ENCODE measurements at places on chromosomes 12 and 14.
A peak's percentile ranks its signal among the peaks of the same experiment; 100 is the strongest.

DNA sequence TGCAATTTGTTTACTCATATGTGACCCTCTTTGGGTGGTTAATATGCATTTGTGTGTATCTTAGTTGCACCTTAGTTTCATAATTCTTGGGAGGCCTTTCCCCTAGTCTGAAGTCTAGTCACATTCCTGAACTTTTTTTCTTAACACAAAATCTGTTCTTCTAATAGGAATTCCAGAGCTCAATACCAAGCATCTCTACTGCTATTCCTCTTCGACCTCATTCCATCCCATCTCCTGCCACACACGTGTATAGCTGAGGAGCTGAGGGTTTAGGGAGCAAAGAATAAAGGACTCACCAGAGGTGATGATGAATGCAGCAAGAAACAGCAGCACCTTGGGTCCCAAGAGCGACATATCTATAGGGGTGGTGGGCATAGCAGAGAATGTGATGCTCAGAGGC, 875 bp downstream of the MFAP5 start:
- DNase-seq: no peak

DNA sequence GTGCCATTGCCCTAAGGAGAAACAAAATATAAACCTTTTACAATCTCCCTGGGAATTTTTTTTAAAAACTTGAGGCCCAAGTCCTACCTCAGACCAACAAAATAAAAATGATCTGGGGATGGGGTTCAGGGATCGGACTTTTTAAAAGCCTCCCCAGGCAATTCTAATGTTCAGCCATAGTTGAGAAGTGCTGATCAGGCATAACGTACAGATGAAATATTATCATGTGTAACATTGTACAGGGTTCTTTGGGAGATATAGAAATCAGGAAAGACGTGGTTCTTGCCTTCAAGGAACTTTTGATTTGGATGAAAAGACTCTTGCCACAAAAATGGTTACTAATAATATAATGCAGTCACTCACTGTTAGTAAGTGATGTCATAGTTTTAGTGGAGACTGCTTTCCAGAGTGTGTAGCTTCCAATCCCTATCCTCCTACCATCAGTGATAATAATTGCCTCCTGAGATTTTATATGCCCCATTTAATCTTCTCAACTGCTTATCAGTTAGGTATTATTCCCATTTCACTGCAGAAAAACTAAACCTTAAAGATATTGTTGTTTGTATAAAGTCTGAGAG, 135.6 kb downstream of the BRMS1L start:
- no peak for DNase-seq

DNA sequence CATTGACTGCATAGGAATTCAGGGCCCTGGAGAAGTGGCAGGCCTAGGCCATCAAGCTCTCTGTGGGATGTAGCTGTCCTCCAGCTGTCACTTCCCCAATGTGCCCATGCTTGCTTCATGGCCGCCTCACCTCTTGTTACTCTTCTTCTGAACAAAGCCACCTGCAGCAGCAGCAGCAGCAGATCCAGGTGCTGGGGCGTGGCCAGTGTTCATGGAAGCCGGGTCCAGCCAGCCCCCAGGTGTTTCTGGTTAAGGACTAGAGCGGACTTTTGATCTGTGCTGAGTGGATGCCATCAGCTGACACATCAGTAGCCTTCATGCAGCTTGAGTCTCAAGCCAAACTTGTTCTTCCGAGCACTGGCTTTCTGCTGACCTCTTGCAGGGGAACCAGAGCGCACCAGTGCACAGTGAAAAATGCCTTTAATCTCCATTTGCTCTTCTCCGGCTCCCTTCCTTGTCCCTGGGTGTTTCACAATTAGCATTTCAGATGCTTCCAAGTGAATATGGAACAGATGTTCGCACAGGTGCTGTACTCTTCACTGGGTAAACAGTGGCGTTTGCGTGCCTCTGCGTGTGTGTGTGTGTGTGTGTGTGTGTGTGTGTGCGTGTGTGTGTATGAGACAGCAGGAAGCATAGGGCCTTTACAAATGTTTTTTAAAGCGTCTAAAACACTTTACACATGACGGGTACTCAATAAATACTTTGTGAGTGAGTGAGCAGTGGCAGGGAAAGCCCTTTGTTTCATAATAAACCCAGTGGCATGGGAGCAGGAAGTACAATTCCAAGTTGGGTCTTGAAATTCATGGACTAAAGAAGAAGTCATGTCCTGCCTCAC, 20.1 kb downstream of the TPCN1 start:
- no peak for DNase-seq

DNA sequence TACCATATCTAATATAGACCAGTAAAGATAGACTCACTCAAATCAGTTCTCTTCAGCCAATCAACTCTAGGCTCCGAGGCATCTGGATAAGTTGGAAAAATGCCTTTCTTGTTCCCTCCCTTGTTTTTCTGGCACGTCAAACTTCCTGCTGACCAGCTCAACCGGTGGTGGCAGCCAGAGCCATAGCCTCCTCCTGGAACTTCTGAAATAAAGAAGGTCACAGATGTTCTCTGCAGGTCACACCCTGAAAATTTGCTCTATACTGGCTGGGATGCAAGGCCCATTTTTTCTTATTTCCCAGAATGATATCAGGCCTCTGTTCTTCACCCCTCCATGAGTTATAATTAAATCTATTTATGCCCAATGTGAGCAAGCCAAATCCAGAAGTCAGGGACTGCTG, 81.9 kb downstream of the BMP4 start:
- DNase-seq: no peak

DNA sequence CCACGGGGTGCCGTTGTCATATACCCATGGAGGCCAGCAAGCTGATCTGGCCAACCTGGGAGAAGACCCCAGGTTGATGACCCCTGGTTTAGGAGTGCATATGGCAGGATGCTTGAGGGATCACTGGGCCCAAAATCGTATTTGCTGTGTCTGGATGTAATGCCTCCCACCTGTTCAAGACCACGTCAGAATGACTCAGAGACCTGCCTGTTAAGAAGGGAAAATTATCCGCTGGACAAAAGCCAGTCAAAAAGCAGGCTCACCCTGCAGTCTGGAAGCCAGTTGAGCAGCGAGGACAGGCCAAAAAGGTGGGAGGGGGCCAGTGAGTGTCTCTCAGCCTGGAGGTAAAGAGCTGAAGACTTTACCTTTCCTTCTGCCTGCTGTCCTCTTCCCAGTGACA, 449.2 kb downstream of the DPF3 start:
- DNase-seq: no peak

- no peak for DNase-seq
Measured at GRCh38 chr12:55711786-55712553, 3.9 kb upstream of the BLOC1S1 start.

- no peak for DNase-seq
Measured at GRCh38 chr12:110339184-110339952, 58.3 kb downstream of the ATP2A2 start.

DNA sequence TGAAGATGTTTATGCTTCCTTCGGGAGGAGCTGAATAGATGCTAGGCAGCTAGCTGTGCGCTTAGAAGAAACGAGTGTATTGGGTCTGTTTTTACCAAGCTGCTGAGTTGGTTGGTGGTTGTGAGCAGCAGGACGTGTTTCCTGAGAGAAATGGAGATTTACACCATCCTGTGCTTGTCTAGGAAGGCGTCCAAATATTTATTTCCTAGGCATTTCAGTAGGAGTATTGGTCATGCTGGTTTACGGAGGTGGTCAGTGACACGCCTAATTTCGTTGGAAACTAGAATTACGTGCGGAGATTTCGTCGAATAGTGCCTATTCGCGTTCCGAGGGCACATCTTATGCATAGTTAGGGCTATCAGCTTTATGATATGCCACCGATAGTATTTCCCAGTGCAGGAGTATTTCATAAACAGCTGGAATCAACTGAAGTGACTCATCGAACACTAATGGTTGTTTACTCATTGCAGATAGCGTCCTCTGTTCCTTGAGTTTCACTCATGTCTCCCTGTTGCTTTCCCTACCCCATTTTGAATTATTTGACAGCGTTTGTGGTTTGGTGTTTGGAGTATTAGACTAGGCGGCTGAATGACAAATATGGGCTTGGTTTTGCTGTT, 780 bp downstream of the TBC1D15 start:
- DNase-seq: peak; percentile 49

GRCh38 chr14:67886191-67886590, 66.6 kb downstream of the RAD51B start:
- DNase-seq: no peak
